ENCODE measurements at places on chromosomes 2 and 18.
A peak's percentile ranks its signal among the peaks of the same experiment; 100 is the strongest.

DNA sequence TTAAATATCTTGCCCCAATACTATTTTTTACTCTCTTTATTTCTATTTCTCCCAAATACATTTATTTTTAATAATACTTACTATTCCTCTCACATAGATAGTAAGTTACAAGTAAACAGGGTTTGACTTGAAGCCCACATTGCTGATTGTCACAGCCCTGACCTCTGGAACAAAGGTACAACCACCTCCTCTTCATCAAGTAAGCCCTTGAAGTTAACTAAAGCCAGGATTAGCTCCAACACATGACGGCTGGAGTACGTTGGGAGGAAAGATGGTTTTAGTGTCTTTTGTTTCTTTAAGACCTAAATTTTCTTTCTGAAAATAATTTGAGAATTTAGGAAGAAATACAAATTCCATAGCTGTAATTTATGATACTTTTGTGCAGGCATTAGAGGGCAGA, 949 bp downstream of the MYOM1 start:
- no peak for DNase-seq

- DNase-seq = peak; percentile 44
Measured at GRCh38 chr2:61537277-61537949, 743 bp downstream of the XPO1 start.

- DNase-seq = no peak
Measured at GRCh38 chr18:78319961-78320360, 659.7 kb upstream of the SALL3 start.

DNA sequence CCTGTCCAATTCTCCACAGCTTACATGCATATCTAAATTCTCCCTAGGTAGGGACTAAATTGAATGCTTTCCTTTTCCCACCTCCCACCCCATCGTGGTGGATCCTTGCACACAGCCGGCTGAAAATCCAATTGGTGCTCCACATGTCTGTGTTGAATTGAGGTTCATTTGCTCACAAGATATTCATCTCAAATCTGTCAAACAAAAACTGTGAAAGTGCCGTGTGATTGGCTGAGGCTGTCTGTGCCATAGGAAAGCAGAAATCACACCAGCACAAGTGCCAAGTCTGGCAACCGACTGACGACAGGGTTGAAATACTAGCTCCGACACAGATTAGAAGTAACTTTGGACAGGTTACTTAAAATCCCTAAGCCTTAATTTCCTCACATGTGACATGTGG, 823.3 kb downstream of the TDRD15 start:
- DNase-seq = no peak

DNA sequence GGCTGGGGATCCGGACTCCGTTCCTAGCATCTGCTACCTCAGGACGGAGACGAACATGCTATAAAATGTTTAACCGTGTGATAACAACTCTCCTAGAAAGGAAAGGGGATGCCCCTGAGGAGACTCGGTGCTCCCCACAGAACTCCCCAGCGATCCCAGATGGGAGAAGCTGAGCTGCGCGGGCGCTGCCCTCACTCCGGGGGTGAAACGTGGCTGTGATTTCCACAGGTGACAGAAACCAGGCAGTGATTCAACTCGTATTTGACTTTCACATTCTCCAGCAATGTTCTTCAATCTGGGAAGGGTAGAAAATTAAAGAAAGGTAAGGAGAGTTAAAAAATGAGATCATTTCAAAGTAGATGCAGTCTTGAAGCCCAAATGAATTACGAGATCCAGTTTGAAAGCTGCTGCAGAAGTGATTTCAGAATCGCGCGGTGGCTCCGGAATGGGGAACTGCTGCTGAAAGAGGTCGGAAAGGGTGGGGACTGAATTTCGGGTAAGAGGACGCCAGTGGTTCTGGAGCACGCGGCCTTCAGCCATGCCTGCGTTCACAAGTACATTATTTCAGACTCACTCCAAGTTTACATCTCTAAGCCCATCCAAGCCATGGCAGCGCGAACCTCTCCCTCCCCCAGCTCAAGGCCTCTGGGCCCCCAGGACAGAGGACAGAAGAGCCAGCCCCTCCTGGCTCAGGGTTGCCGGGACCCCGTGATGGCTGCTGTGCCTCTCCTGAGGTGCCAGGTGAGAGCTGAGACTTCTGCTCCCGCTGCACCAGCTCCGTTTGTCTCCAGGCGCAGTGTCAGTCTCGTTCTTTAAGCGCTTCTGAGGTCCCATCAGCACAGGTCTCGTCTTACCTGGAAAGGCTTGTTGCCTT, 39.5 kb downstream of the ADNP2 start:
- peak; percentile 38 for DNase-seq

DNA sequence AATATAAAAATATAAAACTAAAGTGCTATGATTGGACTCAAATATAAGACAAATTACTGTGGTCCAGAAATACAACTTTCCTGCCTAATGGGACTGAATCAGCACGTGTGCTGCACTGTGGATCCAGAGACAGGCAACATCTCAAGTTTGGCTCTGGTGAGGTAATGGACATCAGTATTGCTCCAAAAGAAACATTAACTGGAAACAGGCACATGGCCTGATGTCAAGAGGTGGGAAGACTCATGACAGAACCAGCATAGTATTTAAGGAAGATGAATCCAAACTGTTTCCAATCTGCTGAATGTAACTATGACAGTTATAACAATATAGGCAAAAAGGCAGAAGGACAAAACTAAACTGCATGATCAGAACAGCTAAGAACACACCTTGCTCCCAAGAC, 354.6 kb downstream of the FSIP2 start:
- DNase-seq = no peak

DNA sequence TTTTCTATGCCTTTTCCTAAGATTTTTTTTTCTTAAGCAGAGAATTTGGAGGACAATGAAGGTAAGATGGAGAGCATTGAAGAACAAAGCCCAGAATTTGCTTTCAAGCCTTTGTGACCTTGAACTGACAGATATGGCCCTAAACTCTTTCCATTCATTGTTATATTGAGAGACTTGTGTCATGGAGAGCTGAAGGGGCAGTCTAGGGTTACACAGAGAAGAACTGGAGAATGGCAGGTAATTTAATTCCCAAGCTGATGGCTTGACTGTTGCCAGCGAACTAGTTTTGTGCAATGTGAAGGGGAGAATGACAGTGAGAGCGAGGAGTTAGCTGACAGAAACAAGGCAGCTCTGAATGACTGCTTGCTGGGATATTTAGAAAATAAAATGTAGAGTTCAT, 1344.2 kb downstream of the LRP1B start:
- DNase-seq = no peak

- no peak for DNase-seq
Measured at GRCh38 chr18:76699923-76700322, 122.4 kb upstream of the ZNF236 start.

- no peak for DNase-seq
Measured at GRCh38 chr2:61255580-61256437, 93.8 kb downstream of the C2orf74 start.

- DNase-seq = no peak
Measured at GRCh38 chr2:9889812-9890261, 46.6 kb downstream of the TAF1B start.

- no peak for DNase-seq
Measured at GRCh38 chr2:233519787-233520611, 46.6 kb downstream of the USP40 start.

DNA sequence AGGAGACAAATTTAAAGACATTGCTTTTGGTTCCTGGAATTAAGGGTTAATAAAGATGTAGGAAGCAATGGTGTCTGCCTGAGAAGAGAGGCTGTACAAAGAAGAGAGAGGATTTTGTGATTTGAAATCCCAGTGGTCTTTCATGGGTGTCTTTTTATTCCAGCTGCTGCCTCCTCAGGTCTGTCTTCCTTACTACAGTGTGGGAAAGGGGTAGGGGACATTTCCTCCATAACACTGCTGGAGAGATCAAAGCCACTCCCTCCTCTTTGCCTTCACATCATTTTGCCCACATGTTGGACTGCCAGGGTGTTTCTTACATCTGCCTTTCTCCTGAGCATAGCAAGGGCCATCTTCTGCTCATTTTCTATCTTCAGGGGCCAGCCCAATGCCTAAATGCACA, 348.5 kb downstream of the EN1 start:
- no peak for DNase-seq

- no peak for DNase-seq
Measured at GRCh38 chr18:79479761-79480161, 84.0 kb downstream of the NFATC1 start.

DNA sequence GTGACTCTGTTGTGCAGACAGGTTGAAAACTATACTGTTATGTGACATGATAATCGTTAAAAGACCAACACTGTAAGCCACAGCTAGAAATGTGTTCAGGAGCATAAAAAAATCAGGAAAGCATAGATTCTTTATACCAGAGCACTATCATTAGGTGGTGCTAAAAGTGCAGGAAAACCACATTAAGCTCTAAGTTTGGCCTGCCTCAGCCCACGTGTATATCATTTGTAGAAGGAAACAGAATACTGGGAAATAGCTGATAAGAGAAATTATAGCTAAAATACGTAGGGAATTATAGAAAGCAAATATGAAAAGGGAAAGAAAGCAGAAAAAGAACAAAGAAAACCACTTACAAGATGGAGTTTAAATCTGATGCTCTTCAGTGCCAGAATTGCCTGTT, 26.5 kb upstream of the C2orf74 start:
- DNase-seq = no peak

GRCh38 chr18:61953161-61953560, 60.4 kb upstream of the RNF152 start:
- no peak for DNase-seq

- DNase-seq = no peak
Measured at GRCh38 chr18:13615432-13615861, 110.9 kb downstream of the FAM210A start.

GRCh38 chr2:100670232-100670631, 107.4 kb downstream of the PDCL3 start:
- DNase-seq = no peak

DNA sequence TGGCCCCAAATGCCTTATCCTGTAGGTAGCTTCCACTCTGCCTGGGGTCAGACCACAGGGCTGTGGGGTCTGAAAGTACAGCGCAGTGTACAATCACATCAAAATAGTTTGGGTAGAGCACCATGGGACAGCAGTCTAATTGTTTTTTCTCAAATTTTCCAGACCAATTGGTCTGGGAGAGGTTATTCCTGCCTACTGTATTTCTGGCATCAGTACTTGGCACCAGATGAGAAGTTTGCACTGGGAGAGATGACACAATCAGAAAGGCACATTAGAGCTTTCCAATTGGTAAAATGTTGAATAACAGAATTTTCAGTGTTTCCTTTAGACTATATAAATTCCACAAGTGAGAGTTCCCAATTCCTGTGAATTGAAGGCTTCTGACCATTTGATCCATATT, 30.9 kb upstream of the LRRTM1 start:
- DNase-seq = no peak

DNA sequence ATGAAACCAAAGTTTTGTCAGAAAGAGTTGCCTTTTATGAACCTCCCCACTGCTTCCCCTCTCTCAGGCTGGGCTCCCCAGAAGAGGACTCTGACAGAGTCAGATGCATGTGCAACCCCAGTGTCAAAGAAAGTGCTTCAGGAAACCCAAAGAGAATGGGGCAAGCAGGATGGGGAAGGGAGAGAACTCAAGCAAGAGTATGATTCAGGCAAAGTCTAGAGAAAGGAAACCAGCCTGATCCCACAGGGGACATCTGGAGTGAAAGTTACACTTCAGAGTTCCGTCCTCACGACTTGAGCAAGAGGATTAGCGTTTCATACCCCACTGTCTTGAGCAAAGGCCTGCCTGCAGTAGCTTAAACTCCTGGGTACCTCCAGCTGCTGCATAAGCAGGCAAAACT, 51.8 kb upstream of the EPC2 start:
- DNase-seq = no peak

- DNase-seq = no peak
Measured at GRCh38 chr2:187188783-187189631, 259.0 kb downstream of the CALCRL start.

- no peak for DNase-seq
Measured at GRCh38 chr18:79495591-79496071, 99.9 kb downstream of the NFATC1 start.

DNA sequence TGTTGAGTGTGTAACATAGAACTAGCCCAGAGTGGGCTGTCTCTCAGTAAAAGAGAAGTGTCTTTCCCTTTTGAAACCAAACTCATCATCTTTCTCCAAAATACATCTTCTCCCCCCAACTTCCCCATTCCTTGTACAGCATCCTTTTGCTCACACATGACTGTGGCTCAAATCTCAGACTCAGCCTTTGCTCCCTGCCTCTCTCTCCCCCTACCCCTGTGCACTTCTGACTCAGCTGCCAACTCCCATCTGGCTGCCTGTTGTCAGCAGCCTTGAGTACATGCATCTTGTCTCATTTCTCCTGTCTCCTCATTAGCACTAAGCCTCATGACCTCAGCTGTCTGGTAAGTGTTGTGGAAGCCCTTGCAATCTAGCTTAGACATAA, 18.1 kb upstream of the MGAT4A start:
- DNase-seq = no peak
